HT1080 (cell line): ENCODE measurements at places on chromosomes 5 and 9. TPM values are rescaled to one million over a fixed set of nuclear protein-coding genes. Genes with fewer than 3 reads are reported as not detected.

- DNase-seq, result no peak
Observed at GRCh38 chr9:73845539-73845938, 651.6 kb upstream of the RORB start.

Gene LRRC19
- not detected in 2 replicates for total RNA-seq

GRCh38 chr9:84622981-84623380 is 46.5 kb upstream of the NTRK2 start:
- DNase-seq, result no peak

GRCh38 chr9:94586814-94587213 is 6.8 kb downstream of the FBP2 start:
- DNase-seq, result peak; percentile 78

Gene ARAP3
- total RNA-seq, result 4.6 and 4.8 TPM in 2 replicates

DNA sequence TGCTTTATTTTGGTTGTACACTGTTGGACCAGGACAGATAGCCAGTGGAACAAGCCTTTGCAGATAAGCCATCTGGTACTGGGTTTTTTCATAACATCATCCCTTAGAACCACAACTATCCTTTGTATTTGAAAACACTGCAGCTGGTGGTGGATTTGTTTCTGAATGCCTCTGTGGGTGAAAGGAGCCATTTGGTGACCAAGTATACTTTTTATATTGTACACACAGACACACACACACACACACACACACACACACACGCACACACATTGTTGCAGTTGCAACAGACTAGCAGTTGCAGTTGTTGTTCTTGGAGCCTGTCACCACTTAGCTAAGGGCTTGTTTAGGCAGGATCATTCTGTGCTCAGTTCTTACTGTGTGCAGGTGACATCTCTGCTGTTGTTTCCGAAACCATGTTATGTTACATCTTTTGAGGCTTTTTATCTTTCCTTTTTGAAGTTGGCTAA is 22.9 kb upstream of the CAVIN4 start:
- DNase-seq, result no peak

Gene SLC34A1
- 0.10 and 0.34 TPM in 2 replicates for total RNA-seq

DNA sequence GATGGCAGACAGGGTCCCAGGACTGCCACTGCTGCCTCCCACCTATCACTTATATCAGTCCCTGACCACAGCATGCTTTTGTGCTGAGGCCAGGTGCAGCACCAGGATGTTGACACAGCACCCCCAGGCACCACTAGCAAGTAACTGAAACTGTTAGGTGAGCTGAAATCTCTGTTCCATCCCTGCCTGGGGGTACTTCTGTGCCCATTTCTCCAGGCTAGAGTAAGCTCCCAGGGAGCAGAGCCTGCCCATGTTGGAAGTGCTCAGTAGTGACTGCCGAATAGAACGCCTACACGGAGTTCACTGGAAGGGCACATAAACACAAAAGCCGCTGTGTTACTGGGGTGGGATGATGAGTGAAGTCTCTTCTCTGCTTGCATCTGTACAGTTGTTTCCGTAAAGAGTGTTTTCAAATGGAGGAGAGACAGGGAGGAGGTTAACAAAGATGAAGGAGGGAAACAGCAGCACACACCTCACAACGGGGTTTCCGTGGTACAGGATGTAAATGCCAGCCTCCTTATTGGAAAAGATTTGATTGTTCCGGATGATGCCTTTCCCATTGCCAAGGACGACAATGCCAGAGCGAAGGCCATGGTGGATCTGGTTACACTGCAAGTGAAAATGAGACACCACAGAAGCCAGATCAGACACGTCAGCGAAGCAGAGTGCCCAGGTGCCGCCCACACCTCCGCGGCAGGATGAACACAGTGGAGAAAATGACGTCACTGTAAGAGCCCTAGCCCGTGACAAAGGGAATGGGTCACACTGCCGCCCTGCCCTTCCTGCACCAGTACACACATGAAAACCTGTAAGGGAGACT is 43.1 kb downstream of the POLR1E start:
- no peak for DNase-seq

DNA sequence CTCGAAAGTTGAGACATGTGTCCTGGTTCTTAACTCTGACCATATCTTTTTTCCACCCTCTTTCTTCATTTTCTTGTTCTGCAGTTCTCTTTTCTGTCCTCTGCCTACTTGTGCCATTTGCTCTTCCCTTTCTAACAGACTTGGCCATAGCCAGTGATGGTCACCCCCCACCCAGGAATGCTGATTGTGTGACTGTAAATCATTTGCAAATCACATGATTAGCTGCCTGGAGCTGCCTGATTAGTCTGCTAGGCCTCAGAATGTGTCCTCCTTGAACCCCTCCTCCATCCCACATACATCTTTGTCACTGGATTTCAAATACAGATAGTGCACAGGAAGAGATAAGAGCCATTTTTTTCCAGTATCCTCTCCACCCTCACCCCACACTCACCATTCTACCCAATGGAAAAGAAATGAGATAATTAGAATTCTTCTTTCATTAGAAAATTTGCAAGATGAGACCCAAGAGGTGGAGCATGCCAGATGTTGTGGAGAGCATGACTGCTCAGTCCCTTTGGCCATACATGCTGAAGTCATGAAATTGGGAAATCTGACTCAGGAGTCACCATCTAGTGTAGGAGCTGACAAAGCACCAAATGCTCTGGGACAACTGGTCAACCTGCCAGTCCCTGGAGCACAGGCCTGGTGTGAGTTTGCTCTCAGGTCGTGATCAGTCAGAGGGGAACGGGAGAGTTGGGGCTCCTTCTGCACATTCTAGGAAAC is 538.2 kb downstream of the CCDC171 start:
- DNase-seq, result no peak

- no peak for DNase-seq
Observed at GRCh38 chr9:77811832-77812231, 163.7 kb upstream of the GNA14 start.

Gene ITGA2
- 60.9 and 76.0 TPM in 2 replicates for total RNA-seq

Gene INSL4
- total RNA-seq, result 0.33 and 0.39 TPM in 2 replicates

Gene TMC1
- not detected in 2 replicates for total RNA-seq

DNA sequence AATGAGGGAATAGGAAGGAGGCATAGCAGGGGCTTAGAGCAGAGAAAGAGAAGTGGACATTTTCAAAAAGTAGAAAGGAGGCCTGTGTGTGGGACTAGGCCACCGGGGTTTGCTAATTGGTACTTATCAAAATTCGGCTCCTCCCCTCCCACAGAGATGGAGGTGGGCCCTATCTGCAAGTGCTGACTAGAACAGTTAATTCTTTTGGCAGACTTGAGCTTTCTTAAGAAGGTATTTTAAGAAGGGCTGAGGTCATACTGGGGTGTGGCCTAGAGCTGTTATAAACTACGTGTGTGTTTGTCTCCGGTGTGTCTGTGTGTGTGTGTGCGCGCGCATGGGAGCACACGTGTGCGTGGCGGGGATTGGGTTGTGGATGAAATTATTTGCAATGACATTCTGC is 1086.5 kb downstream of the EFNA5 start:
- no peak for DNase-seq

Gene TLR4
- 15.5 and 16.4 TPM in 2 replicates for total RNA-seq

DNA sequence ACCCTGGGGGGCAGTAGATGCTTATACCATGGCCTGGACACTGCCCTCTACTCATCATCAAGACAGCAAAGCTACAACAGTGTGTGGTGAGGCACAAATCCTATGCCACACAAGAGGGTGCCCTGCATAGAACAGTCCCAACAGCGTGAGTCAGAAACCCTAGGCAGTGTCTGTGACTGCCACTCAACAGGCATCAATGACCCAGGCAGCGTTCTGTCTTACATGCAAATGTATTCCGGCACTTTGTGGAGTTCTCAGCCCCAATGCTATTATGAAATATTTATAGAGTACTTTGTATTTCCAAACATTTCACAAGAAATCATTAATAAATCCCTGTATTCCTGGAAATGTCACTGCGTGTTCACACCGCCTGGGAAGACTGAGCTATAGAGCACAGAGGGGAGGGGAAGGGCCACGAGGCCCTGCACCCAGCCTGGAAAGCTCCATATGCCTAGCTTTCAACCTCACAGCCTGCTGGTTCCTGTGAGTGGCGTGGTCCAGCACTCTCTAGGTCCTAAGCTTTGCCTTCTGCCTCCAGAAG is 77.7 kb downstream of the NIPSNAP3B start:
- no peak for DNase-seq

Gene NR6A1
- total RNA-seq, result 1.1 and 2.0 TPM in 2 replicates

DNA sequence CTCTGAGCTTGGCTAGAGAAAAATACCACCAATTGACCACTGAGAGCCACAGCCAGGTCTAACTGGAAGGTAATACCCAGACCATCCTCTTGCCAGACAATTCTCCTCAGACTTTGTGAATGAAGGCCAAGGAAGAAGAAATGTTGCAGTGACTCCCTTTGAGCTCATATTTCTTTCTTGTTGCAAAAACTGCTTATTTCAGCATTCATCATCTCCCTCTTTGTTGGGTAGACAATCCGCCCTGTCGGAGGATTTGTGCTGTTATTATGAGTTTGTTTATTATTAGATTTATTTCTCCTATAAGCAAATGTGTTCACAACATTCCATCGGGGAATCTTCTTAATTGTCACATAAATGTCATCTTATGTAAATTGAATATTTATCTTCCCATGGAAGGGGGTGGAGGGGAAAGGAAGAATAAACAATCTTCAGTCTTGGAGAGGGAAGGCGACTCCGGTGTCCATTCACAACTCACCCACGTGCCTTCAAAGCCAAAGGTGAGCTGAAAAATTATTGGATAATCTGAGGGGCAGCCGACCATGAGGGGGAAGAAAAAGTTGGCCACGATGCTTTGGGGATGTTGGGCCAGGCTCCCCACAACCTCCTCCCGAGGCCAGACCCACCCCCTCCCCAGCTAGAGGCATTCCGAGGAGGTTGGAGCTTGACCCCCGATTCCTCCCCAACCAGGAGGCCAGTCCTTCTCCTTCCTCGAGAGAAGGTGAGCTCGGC is 1.8 kb upstream of the JADE2 start:
- DNase-seq, result no peak

- no peak for DNase-seq
Observed at GRCh38 chr5:10761933-10762775, 1.1 kb upstream of the DAP start.

DNA sequence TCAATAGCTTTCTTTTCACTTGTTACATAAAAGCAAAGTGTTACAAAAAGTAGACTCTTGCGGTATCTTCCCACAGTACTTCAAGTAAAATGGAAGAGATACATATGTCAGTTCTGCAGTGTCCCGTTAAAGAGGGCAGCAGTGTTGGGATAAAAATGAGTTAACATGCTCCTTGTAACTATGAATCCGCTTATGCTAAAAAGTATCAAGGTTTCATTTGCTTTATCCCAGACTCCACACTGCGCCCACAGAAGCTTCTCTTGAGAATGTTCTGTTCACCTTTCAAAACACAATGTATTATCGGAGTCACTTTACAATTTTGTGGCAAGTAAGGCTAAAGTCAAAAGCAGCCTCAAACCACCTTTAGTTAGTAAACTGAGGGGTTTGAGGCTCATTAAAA is 790 bp downstream of the PTAR1 start:
- DNase-seq, result no peak

GRCh38 chr9:136395020-136395340 is 5.0 kb downstream of the SNAPC4 start:
- no peak for DNase-seq

GRCh38 chr5:137075163-137075970 is 423.8 kb downstream of the SPOCK1 start:
- peak; percentile 56 for DNase-seq

Gene MAP1B
- total RNA-seq, result 52.6 and 75.1 TPM in 2 replicates

DNA sequence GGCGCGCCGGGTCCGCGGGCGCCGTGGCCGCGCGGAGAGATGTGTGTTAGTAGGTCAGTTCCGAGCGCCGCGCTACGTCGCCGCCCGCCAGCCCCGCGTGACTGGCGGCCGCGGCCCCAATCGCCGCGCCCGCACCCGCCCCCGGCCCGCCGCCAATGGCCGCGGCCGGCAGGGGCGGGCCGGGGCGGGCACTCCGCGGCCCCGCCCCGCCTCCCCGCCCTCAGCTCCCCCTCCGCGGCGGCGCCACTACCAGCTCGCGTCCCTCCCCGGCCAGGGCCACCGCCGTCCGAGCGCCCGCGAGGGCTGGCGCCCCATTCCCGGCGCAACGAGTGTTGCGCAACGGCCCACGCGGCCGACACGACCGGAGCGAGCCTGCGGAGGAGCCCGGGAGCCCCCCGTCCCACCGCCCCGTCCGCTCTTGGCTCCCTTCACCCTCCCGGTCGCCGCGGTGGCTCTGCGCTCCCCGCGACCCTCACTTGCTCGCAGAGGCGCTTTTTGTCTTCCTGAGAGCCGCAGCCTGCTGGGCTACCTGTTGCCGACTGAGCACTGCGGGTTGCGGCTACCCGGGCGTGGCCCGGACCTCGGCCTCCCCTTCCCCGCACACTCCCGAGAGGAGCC is at the start of gene NFIL3:
Gene NFIL3, minus strand, starts transcription at position 48 of the 618 bp plus-strand sequence. CDS start 13,098 bp downstream, outside the sequence.
- DNase-seq, result peak; percentile 52

DNA sequence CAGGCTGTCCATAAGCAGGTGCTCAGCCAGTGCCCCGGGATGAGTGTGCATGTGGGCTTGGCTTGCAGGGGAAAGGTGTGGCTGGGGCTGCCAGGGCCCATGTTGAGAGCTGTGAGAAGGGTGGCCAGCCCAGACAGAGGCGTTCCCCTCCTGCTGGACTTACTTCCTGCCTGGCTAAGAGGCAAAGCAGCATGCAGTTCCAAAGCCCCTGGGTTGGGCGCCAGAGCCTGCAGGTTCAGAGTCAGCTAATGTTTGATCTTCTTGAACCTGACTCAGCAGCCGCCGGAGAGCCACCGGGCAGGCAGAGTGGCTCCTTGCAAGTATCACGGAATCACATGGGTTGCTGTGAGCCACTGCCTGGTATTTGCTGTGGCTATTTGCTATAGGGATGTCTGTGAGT is 168.4 kb upstream of the MAP1B start:
- peak; percentile 76 for DNase-seq

DNA sequence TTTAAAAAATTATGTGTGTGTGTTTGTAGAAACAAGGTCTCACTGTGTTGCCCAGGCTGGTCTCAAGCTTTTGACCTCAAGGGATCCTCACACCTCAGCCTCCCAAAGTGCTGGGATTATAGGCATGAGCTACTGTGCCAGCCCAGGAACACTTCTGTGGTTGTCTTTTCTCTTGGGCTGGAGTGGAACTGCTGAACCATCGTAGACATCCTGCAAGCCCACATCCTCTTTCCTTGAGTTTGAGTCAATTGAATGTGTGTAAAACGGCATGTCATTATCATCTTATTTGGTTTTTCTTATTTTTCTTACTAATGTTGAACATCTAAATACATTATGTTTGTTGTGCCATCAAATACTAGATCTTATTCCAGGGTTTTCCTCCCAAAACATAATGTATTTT is 40.0 kb downstream of the EHMT1 start:
- no peak for DNase-seq

DNA sequence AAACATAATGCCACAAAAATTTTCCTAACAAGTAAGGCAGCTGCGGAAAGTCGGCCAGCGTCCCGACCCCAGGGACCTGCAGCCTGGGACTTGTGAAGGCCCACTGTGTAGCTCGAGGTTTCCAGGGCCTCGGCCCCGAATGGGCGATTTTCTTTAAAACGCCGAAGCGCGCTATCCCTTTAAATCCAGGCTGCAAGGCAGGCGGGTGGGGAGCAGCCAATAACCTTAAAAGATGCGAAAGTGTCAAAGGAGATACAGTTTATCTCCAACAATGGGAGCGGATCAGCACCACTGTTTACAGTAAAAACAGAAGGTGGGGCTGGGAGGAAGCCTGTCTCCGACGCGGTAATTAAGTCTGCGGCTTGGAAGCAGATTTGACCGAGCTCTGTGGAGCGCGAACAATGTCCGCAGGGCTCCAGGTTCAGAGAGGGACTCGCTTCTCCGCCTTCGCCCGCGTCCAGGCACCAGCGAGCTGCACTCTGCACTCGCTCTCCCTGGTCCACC is 1.7 kb upstream of the ZSWIM6 start:
- peak; percentile 53 for DNase-seq

Gene POLR3G
- 26.6 and 34.8 TPM in 2 replicates for total RNA-seq
